ENCODE measurements at places on chromosomes 4 and X. TPM values are rescaled to one million over a fixed set of nuclear protein-coding genes. Genes with fewer than 3 reads are reported as not detected.
A peak's percentile ranks its signal among the peaks of the same experiment; 100 is the strongest.

- peak; percentile 10 for DNase-seq
- H3K27ac ChIP-seq = no peak overlapping the region
- H3K4me1 ChIP-seq = no peaks in the 10 kb centered on the region
- no peaks in the 10 kb centered on the region for H3K36me3 ChIP-seq
- no peak overlapping the region for H3K4me3 ChIP-seq
These were observed 94.5 kb upstream of the ZNF827 start for GRCh38 chr4:146033149-146033548.

HELT gene
- not detected for total RNA-seq

RAB40AL gene
- 5.6 TPM for total RNA-seq

GRCh38 chr4:2935762-2936743, 27.2 kb downstream of the NOP14 start:
- H3K4me1 ChIP-seq = peaks cover 42% of the 10 kb centered on the region
- H3K36me3 ChIP-seq = peaks cover 18% of the 10 kb centered on the region
- no peaks in the 10 kb centered on the region for H3K27me3 ChIP-seq
- no peak overlapping the region for H3K27ac ChIP-seq

- H3K27me3 ChIP-seq = no peaks in the 10 kb centered on the region
- H3K4me1 ChIP-seq = peaks cover 32% of the 10 kb centered on the region
- H3K36me3 ChIP-seq = no peaks in the 10 kb centered on the region
- H3K27ac ChIP-seq = peak overlapping the region; percentile 90
These were observed 56.7 kb downstream of the PRPS1 start for GRCh38 chrX:107684956-107685385.

DNA sequence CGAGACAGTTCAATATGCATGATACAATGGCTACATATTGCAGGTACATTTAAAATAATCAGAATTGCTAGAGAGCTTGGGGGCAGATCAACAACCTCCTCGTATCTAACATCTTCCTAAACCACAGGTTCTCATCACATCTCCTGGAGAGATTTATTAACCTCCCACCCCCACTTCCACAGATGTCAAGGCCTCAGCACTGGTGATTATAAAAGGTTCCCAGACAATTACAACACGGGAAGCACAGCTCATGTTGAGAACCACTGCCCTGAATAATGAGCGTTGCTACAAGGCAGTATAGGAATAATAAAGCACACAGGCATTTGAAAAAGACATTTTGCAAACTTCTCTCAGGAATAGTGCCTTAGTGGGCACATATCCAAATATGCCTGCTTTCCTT, 42.8 kb downstream of the ELOVL6 start:
- DNase-seq = no peak
- H3K4me3 ChIP-seq = no peak overlapping the region
- H3K4me1 ChIP-seq = no peaks in the 10 kb centered on the region
- no peaks in the 10 kb centered on the region for H3K36me3 ChIP-seq
- H3K27ac ChIP-seq = no peak overlapping the region

ARHGAP36 gene
- total RNA-seq = not detected

GRCh38 chrX:131225078-131225477, 64.0 kb downstream of the IGSF1 start:
- no peak overlapping the region for H3K27ac ChIP-seq
- no peak for DNase-seq
- H3K27me3 ChIP-seq = no peaks in the 10 kb centered on the region
- no peaks in the 10 kb centered on the region for H3K4me1 ChIP-seq

Data from thyroid gland (tissue), 4 donors.